ENCODE measurements at places on chromosomes 13 and 19. TPM values are rescaled to one million over a fixed set of nuclear protein-coding genes. Genes with fewer than 3 reads are reported as not detected.
A peak's percentile ranks its signal among the peaks of the same experiment; 100 is the strongest.

The ZFP36 gene
- total RNA-seq, result 11.2 TPM

The IZUMO2 gene
- not detected for total RNA-seq

The MBD3L2 gene
- not detected for total RNA-seq

DNA sequence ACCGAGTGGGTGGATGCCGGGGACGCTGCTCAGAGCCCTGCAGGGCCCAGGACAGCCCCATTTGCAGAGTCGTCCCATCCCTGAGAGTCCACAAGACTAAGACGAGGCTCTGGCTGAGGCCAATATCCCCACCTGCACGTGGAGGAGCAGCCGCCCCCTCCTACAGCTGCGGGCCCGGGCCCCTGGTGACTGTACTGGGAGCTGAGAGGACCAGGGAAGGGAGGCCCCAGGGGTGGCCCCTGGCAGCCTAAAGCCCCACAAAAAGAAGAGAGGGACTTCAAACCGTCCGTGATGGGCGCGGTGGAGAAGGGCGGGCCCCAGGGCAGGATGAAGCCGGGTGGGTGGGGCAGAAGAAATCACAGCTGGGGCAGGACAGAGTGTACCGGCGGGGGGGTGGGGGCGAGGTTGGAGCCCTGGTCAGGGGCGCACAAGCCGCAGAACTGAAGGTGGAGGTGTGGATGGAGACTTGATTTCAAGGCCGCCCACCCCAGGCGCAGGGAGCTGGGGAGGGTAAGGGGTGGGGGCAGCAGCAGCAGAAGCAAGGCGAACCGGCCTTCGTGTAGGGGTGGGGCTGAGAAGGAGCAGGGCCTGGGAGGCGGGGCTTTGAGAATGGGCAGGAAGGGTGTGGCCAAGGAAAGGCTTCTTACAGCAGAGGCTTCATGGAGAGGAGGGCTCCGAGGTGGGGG, 12.9 kb downstream of the CFD start:
- H3K4me3 ChIP-seq, result no peak overlapping the region
- peaks cover 3% of the 10 kb centered on the region for H3K36me3 ChIP-seq
- no peak overlapping the region for H3K27ac ChIP-seq
- H3K27me3 ChIP-seq, result no peaks in the 10 kb centered on the region

GRCh38 chr13:110285991-110286832, 20.7 kb downstream of the COL4A1 start:
- H3K4me3 ChIP-seq, result no peak overlapping the region
- peaks cover 13% of the 10 kb centered on the region for H3K27me3 ChIP-seq
- H3K36me3 ChIP-seq, result no peaks in the 10 kb centered on the region
- DNase-seq, result no peak

DNA sequence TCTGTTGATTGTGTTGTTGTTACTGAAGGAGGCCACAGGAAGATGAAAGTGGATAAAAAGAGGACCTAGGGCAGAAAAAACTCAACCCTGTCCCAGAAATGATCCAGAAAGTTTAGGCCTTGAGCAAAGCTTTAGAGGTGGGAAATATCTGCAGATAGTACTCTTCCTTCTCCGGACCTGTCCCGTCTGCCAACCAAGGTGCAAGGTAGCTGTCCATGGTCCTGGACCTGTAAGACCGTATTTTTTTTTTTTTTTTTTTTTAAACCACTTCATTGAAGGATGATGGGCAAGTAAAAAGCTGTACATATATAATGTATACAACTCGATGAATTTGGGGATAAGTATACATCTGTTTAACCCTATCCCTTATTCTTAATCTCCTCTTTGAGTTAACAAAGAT, 225.9 kb downstream of the OLFM4 start:
- no peaks in the 10 kb centered on the region for H3K36me3 ChIP-seq
- H3K4me1 ChIP-seq, result no peaks in the 10 kb centered on the region

- DNase-seq, result no peak
- no peak overlapping the region for H3K27ac ChIP-seq
- no peaks in the 10 kb centered on the region for H3K36me3 ChIP-seq
- no peak overlapping the region for H3K4me3 ChIP-seq
Measured at GRCh38 chr19:31231237-31231636, 118.0 kb downstream of the TSHZ3 start.

GRCh38 chr13:94416454-94417080, 62.9 kb downstream of the DCT start:
- DNase-seq, result no peak
- H3K4me3 ChIP-seq, result no peak overlapping the region
- H3K27ac ChIP-seq, result no peak overlapping the region
- peaks cover 25% of the 10 kb centered on the region for H3K27me3 ChIP-seq
- peaks cover 18% of the 10 kb centered on the region for H3K36me3 ChIP-seq
- H3K4me1 ChIP-seq, result peaks cover 21% of the 10 kb centered on the region

GRCh38 chr13:48500652-48501197, 32.2 kb downstream of the RCBTB2 start:
- no peak for DNase-seq
- H3K4me3 ChIP-seq, result peak overlapping the region; percentile 84
- H3K27me3 ChIP-seq, result no peaks in the 10 kb centered on the region
- peak overlapping the region; percentile 91 for H3K27ac ChIP-seq
- peaks cover 23% of the 10 kb centered on the region for H3K36me3 ChIP-seq
- H3K4me1 ChIP-seq, result peaks cover 68% of the 10 kb centered on the region

DNA sequence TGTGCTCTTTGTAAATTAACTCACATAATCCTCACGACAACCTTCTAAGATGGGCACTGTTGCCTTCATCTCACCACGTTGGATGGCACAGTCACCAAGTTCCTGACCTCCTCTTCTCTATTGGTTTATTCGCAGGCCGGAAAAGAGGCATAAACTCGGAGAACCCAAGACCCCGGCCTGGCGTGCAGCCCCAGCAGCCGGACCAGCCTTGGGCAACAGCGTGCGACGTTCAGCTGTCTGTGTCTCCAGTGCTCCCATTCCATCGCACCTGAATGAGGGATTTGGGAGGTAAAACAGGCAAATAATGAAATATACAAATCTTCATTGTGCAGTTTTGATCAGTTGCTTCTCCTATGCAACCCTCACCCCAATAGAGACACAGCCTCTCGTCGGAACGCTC, 34.5 kb upstream of the GAS6 start:
- no peak overlapping the region for H3K4me3 ChIP-seq
- no peak for DNase-seq
- H3K27me3 ChIP-seq, result peaks cover 28% of the 10 kb centered on the region
- no peak overlapping the region for H3K27ac ChIP-seq

GRCh38 chr13:107076801-107077200, 508.9 kb upstream of the ARGLU1 start:
- H3K27ac ChIP-seq, result no peak overlapping the region
- H3K36me3 ChIP-seq, result no peaks in the 10 kb centered on the region
- H3K4me1 ChIP-seq, result no peaks in the 10 kb centered on the region
- no peak for DNase-seq
- H3K4me3 ChIP-seq, result no peak overlapping the region

- no peak overlapping the region for H3K4me3 ChIP-seq
- H3K27me3 ChIP-seq, result peaks cover 3% of the 10 kb centered on the region
- H3K27ac ChIP-seq, result no peak overlapping the region
- no peak for DNase-seq
Measured at GRCh38 chr13:50636007-50636704, 207.3 kb downstream of the DLEU7 start.
